ENCODE measurements at places on chromosomes 1 and 21.

GRCh38 chr1:172761581-172762486 lies 102.9 kb downstream of the FASLG start:
- no peak for DNase-seq

- no peak for DNase-seq
These were observed 29.3 kb downstream of the SGIP1 start for GRCh38 chr1:66563094-66563800.

DNA sequence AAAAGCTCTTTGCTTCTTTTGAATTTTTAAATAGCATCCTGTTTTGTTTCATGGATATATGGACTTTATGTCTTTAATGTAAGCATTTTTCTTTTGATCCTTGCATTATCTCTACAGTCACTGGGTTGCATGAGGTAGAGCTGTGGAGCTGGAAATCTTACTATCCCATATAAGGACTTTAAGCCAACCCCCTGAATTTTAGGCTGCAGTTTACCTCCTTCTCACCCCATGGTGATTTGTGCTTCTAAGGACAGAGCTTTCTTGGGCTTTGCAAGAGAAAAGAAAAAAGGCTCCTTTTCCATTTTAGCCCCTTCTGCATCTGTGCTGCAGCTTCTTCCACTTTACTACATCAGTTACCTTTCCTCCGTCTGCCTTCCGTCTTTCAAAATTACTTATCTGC lies 373.8 kb downstream of the HHAT start:
- DNase-seq, result no peak

- peak; percentile 95 for DNase-seq
These were observed 62.7 kb upstream of the LPGAT1 start for GRCh38 chr1:211893260-211893659.

- DNase-seq, result peak; percentile 67
These were observed 19.8 kb upstream of the HSPG2 start for GRCh38 chr1:21956720-21957552.

DNA sequence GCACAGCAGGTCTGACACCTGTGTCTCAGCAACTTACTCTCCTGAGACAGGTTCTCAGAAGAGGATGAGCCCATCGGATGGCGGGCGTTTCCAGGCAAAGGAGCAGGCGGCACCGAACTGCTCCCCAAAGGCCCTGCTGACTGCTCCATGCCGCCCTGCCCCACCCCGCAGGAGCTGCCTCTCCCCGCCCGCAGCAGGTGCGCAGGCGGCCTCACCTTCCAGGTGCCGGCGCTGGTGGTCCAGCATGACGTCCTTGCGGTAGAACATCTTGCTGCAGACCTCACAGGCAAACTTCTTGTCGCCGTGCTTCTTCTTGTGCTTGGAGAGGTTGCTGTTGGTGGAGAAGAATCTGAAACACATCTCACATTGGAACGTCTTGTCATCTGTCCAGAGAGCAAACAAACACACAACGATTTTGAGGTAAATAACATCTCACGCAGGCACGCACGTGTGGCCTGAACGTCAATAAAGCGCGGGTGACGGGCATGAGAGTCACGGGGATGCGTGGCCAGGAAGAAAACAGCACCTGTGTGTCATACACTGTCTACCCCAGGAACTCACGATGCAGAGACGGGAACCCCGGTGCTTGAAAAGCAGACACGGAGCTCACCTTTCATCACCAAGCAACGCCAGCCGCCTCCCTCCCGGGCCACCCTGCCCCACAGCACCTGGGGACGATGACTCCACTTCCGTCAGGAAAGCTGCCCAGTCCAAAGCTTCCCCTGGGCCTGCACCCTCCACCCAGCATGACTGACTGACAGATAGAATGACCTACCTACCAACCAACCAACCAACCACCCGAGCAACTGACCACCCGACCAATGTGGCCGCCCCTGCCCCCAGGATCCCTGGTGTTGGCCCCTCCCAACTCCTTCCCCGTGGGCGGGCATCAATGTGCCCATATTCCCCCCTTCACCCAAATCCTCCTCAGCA lies 50.9 kb downstream of the PRDM15 start:
- no peak for DNase-seq

DNA sequence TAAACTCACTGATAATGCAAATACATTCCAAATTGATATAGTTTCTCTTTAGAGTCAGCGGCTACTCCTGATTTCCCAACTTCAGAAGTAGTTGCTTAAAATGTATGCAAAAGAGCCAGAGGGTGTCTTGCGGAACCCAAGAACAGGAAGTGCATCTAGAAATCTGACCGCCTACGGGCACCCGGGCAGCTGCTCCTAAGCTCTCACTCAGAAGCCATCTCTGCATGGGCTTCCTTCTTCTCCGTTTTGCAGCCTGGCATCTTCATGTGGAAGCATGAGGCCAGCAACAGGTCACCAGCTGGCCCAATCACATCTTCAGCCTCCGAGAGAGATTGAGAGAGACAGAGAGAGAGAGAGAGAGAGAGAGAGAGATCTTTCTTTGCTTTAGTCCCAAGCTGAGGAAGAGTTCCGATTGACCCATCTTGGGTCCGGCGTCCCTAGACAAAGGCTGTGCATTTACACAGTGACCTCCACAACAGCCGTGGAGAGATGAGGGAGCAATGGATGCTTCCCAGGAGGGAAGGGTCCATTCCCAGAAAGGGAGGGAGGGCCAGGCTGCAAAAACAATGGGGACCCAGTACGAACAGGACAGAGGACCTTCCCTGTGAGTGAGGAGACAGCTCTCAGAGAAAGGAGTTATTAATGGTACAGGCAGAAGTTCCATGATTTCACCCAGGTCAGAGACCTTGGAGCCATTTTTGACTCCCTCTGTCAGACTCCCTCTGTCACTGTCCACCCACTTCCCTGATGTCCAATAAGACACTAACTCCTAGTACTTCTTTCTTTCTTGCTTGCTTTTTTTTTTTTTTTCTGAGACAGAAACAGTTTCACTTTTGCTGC lies 28.2 kb upstream of the SLC30A1 start:
- DNase-seq, result no peak

GRCh38 chr1:3483801-3484444 lies 29.5 kb downstream of the ARHGEF16 start:
- peak; percentile 38 for DNase-seq

- no peak for DNase-seq
These were observed 9.0 kb upstream of the RPL5 start for GRCh38 chr1:92822879-92823278.

DNA sequence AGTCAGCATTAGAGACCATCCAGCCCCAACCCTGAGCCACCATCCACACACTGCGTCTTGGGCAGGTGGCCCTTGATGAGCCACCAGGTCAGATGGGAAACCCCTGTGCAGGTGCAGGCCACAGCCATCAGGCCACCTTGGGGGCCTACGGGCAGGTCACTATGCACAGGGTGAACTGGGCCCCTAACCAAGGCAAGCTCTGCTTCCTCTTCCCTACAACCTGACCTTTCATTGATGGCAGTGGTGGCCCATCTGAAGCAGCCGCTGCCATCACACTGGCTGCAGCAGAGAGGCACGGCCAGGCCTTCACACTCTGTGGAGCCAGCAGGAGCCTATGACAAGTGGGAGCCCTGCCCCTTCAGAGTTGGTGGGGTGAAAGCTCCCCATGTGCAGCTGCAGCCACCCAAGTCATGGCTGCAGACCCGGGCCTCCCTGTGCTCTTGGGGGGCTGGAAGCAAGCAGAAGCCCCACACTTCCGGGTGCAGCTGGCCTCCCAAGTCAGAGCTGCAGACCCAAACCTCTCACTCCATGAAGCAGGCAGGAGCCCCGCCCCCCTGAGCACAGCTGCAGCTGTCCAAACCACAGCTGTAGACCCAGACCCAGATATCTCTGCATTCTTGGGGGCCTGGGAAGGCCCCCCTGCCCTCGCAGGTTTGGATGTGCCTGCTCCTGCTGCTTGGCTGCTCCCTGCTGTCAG lies 681.5 kb downstream of the MATN1 start:
- DNase-seq, result no peak

All from NCI-H69 (cell line).